ENCODE measurements at places on chromosomes 6 and 20.

DNA sequence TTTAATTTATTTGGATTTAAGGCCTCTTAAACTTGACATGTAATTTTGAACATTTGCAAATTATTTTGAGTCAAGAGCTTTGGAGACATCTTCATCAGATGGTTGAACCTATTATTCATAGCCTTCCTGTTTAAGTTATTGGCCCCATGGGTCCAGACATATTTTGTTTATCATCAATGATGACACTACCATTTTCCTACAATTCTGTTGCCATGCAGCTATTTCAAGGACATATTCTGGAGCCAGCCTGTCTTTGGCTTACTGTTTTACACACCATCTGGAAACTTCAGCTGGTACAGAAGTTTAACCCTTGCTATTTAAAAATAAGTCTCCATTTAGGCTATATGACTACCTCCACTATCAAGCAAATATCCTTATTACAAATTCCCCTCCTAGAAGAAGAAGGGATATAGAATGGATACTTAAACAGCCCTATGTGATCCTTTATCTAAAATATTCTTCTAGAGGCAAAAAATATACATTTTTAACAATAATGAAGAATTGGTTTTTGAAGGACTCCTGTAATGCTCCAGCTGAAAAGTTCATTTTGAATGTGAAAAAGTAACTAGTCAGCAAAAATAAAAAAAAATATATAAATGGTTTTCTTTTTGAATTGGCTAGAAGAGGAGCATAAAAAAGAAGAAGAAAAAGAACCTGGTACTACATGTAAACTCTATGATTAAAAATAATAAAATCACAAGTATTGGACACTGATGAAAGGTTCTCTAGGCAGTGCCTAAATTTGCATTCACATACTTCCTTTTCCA lies 544.0 kb upstream of the HS3ST5 start:
- no peak overlapping the region for H3K27ac ChIP-seq
- no peaks in the 10 kb centered on the region for H3K4me1 ChIP-seq

- H3K4me3 ChIP-seq, result no peak overlapping the region
- DNase-seq, result no peak
- no peaks in the 10 kb centered on the region for H3K36me3 ChIP-seq
- H3K27ac ChIP-seq, result no peak overlapping the region
- H3K4me1 ChIP-seq, result no peaks in the 10 kb centered on the region
Measured at GRCh38 chr6:64691064-64691463, 1016.0 kb downstream of the EYS start.

GRCh38 chr20:62558779-62559178 lies 83.0 kb upstream of the GATA5 start:
- DNase-seq, result no peak
- H3K27ac ChIP-seq, result no peak overlapping the region
- peaks cover 6% of the 10 kb centered on the region for H3K4me1 ChIP-seq
- peaks cover 39% of the 10 kb centered on the region for H3K27me3 ChIP-seq
- H3K4me3 ChIP-seq, result no peak overlapping the region

DNA sequence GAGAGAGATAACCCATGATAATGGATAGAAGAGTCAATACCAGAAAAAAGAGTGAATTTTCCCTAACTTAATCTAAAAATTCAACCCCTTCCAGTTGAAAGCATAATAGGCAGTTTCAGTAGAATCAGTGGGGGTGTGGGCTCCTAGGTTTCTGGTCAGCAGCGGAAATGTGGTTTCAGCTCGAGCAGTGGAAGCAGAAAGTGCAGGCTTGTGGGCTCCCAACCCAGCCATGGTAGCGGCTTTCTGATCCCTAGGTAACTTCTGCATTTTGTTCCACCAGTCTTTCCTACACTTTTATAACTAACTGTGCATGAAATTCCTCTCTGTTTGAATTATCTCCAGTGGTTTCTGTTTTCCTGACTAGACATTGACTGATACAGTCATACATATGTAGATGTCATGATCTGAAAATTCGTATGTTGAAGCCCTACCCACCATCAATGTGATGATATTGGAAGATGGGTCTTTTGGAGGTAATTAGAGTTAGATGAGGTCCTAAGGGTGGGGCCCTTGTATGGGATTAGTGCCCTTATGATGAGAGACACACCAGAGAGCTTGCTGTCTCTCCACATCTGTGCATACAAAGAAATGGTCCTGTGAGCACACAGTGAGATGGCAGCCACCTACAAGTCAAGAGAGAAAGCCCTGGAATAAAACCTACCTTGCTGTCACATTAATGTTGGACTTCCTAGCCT lies 6.5 kb upstream of the DDO start:
- H3K27me3 ChIP-seq, result peaks cover 21% of the 10 kb centered on the region
- no peaks in the 10 kb centered on the region for H3K4me1 ChIP-seq
- DNase-seq, result no peak
- no peak overlapping the region for H3K4me3 ChIP-seq
- H3K27ac ChIP-seq, result no peak overlapping the region

- no peak overlapping the region for H3K27ac ChIP-seq
- no peak overlapping the region for H3K4me3 ChIP-seq
- no peaks in the 10 kb centered on the region for H3K27me3 ChIP-seq
- no peaks in the 10 kb centered on the region for H3K4me1 ChIP-seq
- H3K36me3 ChIP-seq, result no peaks in the 10 kb centered on the region
- DNase-seq, result no peak
Measured at GRCh38 chr6:164206807-164207423, 792.4 kb downstream of the QKI start.

DNA sequence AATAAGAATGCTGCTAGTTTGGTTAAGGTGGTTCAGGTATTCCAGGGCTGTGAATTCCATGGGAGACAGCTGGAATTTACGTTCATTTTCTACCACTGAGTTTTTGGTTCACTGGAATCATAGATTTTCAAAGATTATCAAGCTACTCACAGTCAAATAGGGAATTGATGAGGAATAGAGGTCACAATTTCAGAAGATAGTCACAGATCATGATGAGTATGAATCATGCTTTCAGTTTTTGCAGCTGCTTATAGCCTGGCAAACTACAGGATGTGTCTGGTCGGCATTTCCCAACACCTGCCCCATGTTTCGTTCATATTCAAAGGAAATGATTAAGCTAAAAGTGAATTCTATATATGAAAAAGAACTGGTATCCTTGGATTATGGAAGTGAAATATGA lies 58.7 kb downstream of the BCKDHB start:
- DNase-seq, result no peak
- H3K36me3 ChIP-seq, result peaks cover 16% of the 10 kb centered on the region
- H3K4me3 ChIP-seq, result peak overlapping the region; percentile 13

- peak overlapping the region; percentile 97 for H3K27ac ChIP-seq
- H3K27me3 ChIP-seq, result no peaks in the 10 kb centered on the region
- H3K4me1 ChIP-seq, result peaks cover 46% of the 10 kb centered on the region
- H3K4me3 ChIP-seq, result peak overlapping the region; percentile 74
Measured at GRCh38 chr6:159061805-159062563, 17.2 kb upstream of the TAGAP start.

GRCh38 chr6:67277312-67277711 lies 1357.8 kb upstream of the ADGRB3 start:
- no peaks in the 10 kb centered on the region for H3K27me3 ChIP-seq
- DNase-seq, result no peak
- no peaks in the 10 kb centered on the region for H3K36me3 ChIP-seq
- no peak overlapping the region for H3K27ac ChIP-seq

GRCh38 chr20:14538433-14538832 lies 201.0 kb upstream of the FLRT3 start:
- no peaks in the 10 kb centered on the region for H3K36me3 ChIP-seq
- H3K4me1 ChIP-seq, result no peaks in the 10 kb centered on the region
- H3K27ac ChIP-seq, result no peak overlapping the region
- DNase-seq, result no peak
- H3K27me3 ChIP-seq, result no peaks in the 10 kb centered on the region

- DNase-seq, result no peak
- H3K4me1 ChIP-seq, result peaks cover 4% of the 10 kb centered on the region
- H3K36me3 ChIP-seq, result peaks cover 2% of the 10 kb centered on the region
- no peak overlapping the region for H3K27ac ChIP-seq
- H3K4me3 ChIP-seq, result no peak overlapping the region
Measured at GRCh38 chr6:143684486-143684885, 6.7 kb downstream of the PHACTR2 start.

DNA sequence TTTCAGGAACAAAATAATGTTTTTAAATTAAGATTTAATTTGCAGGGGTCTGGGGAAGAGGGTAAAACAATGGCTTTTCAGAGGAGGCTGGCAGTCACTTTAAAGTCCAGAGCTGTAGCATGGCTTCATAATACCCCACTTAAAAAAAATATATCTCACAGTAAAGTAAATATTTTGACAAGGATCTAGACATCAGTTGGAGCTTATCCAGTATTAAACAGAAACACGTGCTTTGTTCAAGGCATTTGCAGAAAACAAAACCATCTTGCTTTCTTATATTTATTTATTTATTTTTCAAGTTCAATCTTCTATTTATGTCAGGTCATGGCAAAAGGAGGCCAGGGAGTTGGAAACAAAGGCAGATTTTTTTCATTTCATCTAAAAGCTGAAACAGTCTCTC lies 53.3 kb upstream of the PRL start:
- H3K36me3 ChIP-seq, result no peaks in the 10 kb centered on the region
- no peaks in the 10 kb centered on the region for H3K27me3 ChIP-seq
- DNase-seq, result no peak
- no peak overlapping the region for H3K27ac ChIP-seq

DNA sequence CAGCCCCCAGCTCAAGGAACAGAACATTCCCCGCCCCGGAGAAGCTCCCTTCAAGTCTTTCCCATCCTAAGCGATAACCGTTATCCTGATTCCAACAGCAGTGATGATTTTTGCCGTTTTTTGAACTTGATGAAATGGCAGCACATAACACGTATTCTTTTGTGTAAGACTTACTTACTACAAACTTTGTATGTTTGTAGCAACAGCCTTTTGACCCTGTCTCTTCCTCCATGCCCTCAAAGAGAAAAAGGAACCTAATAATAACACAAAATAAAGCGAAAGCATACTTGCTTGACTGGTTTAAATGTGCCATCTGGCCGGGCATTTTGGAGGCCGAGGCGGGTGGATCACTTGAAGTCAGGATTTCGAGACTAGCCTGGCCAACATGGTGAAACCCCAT lies 26.4 kb upstream of the SLC9A8 start:
- DNase-seq, result no peak
- peaks cover 1% of the 10 kb centered on the region for H3K27me3 ChIP-seq
- no peak overlapping the region for H3K4me3 ChIP-seq
- H3K4me1 ChIP-seq, result peaks cover 37% of the 10 kb centered on the region
- H3K27ac ChIP-seq, result no peak overlapping the region

DNA sequence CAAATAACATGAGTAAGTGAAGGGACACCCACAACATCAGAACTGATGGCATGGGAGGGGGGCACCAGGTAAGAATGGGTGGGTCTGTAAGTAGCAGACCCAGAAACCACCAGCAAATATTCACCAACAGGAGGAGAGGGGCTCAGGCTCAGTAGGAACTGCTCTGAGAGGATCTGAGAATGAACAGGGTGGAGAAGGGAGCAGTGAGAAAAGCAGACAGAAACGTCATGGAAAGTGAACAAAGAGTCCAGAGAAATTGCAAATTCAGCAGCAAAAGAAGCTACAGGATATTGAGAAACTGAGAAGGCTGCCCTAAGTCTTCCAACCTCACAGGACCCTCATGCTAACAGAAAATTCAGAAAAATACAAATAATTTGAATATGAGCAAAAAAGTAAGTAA lies 121.3 kb downstream of the KIF16B start:
- DNase-seq, result no peak
- no peak overlapping the region for H3K27ac ChIP-seq
- no peaks in the 10 kb centered on the region for H3K4me1 ChIP-seq
- no peak overlapping the region for H3K4me3 ChIP-seq
- H3K27me3 ChIP-seq, result no peaks in the 10 kb centered on the region

- H3K4me1 ChIP-seq, result peaks cover 62% of the 10 kb centered on the region
- peaks cover 2% of the 10 kb centered on the region for H3K27me3 ChIP-seq
- peak overlapping the region; percentile 96 for H3K27ac ChIP-seq
- H3K4me3 ChIP-seq, result peak overlapping the region; percentile 93
- H3K36me3 ChIP-seq, result no peaks in the 10 kb centered on the region
Measured at GRCh38 chr20:53872561-53873229, 197.7 kb downstream of the BCAS1 start.

- no peak overlapping the region for H3K27ac ChIP-seq
- peaks cover 2% of the 10 kb centered on the region for H3K36me3 ChIP-seq
- H3K4me3 ChIP-seq, result no peak overlapping the region
- peaks cover 74% of the 10 kb centered on the region for H3K27me3 ChIP-seq
Measured at GRCh38 chr6:84771125-84771755, 6.8 kb upstream of the TBX18 start.

DNA sequence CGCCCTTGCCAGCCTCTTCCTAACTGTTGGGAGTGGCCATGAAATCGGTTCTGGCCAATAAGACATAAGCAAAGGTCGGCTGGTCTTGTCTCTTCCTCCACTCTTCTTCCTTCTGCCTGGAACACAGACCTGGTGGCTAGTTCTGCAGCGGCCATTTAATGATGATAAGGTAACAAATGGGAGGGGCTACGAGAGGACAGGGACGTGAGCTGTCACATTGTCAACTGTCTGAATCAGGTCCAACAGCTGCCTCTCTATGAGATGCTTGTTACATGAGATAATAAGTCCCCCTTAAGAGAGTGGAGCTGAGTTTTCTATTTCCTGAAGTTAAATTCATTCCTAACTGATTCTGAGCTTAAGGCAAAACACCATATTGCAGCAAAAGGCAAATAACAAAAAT lies 12.5 kb upstream of the TMEM242 start:
- peaks cover 41% of the 10 kb centered on the region for H3K27me3 ChIP-seq
- H3K36me3 ChIP-seq, result no peaks in the 10 kb centered on the region
- DNase-seq, result no peak

DNA sequence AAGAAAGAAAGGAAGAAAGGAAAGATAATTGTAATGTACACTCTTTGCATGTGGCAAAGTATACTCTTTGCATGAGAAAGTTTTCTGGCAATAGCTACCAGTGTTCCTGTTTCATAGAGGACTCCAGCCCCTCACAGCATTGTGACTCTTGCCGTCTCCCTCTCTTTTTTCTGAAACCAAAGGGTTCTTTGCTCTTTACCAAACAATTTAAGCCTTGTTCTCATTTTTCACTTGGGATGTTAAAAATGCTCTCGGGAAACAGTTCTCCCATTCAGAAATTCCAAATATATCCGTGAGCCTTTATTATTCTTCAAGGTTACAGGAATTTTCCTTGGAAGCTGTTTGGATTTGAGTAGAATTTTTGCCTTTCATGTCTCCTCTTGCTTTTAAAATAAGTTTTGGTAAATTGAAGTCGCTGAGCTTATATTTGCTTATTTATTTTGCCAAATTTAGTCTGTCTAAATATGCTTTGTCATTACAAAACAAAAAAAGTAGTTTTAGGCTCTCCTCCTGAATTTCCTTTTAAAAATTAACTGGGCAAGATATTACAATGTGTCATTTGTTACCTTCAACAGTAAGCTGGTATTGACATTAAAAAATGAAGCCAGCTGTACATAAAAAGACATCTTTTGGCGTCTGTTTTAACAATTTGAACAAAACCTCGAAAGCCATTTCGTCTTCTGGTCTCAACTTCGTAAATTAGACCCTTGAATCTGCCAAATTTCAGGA lies 103.8 kb upstream of the ARMC2 start:
- no peaks in the 10 kb centered on the region for H3K36me3 ChIP-seq
- H3K27ac ChIP-seq, result no peak overlapping the region
- peaks cover 4% of the 10 kb centered on the region for H3K27me3 ChIP-seq
- no peak overlapping the region for H3K4me3 ChIP-seq

- H3K4me3 ChIP-seq, result no peak overlapping the region
- no peaks in the 10 kb centered on the region for H3K27me3 ChIP-seq
- H3K27ac ChIP-seq, result peak overlapping the region; percentile 41
- H3K36me3 ChIP-seq, result no peaks in the 10 kb centered on the region
- no peak for DNase-seq
- peaks cover 8% of the 10 kb centered on the region for H3K4me1 ChIP-seq
Measured at GRCh38 chr6:100664274-100665040, 199.7 kb upstream of the SIM1 start.
